CD8-positive, alpha-beta T cell (primary cell): ENCODE measurements at places on chromosomes 7 and 10.

DNA sequence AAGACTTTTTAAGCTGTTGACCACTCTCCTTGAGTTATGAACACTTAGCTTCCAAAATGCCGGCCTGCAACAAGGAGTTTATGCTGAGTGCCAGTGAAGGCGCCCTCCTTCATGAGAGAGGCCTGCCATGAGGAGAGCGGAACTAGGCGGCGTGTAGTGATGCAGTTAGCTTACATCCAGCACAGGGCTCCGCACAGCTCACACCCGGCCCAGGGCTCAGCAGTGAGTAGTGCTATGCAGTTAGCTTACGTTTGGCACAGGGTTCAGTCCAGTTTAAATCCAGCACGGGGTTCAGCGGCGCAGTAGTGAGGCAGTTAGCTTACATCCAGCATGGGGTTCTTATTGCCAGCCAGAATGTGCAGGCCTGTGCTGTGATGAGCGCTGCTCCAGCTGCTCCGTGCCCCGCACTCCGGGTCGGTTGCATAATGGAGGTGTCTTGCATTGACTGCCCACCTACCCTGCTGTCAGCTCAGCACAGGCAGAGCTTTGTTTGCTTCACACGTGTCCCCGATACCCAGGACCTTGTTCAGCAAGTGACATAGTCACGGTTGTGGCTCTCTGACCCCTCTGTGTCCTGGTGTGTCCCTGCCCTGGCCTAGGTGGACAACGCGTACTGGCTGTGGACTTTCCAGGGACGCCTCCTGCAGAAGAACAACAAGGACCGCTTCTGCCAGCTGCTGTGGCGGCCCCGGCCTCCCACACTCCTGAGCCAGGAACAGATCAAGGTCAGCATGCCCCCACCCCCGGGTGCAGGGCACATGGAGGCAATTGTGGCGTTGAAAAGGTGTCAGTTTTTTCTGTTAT is 21.9 kb downstream of the EIF3B start:
- DNase-seq = no peak

DNA sequence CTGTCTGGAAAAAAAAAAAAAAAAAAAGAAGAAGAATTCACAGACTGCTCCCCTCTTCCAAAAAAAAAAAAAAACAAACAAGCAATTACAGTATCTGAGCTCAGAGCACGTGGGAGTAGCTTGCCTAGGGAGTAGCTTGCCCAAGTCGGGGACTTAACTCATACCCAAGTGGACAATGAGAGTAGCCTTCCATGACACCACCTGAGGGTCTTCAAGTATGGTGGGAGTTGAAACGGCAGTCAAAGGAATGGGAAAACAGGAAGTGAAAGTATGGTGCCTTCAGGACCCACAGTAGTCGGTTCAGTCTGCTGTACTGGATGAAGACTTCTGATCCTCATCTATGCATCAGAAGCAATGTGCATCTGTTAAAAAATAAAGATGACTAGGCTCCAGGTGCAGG is 10.6 kb downstream of the VOPP1 start:
- DNase-seq = no peak

- DNase-seq = no peak
Measured at GRCh38 chr7:117674617-117675016, 194.8 kb downstream of the CFTR start.

DNA sequence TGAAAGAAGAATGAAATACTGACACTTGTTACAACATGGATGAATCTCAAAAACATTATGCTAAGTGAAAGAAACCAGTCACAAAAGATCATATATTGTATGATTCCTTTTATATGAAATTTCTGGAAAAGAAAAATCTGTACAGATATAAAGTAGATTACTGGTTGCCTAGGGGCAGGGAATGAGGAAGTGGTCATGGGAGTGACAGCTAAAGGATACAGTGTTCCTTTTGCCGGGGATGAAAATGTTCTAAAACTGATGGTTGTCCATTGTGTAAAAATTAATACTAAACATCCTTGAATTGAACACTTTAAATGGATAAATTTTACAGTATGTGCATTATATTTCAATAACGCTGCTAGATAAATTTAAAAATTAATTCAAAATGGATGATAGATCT is 25.1 kb downstream of the ALOX5 start:
- DNase-seq = no peak

- DNase-seq = no peak
Measured at GRCh38 chr7:83806538-83806937, 157.6 kb upstream of the SEMA3E start.

DNA sequence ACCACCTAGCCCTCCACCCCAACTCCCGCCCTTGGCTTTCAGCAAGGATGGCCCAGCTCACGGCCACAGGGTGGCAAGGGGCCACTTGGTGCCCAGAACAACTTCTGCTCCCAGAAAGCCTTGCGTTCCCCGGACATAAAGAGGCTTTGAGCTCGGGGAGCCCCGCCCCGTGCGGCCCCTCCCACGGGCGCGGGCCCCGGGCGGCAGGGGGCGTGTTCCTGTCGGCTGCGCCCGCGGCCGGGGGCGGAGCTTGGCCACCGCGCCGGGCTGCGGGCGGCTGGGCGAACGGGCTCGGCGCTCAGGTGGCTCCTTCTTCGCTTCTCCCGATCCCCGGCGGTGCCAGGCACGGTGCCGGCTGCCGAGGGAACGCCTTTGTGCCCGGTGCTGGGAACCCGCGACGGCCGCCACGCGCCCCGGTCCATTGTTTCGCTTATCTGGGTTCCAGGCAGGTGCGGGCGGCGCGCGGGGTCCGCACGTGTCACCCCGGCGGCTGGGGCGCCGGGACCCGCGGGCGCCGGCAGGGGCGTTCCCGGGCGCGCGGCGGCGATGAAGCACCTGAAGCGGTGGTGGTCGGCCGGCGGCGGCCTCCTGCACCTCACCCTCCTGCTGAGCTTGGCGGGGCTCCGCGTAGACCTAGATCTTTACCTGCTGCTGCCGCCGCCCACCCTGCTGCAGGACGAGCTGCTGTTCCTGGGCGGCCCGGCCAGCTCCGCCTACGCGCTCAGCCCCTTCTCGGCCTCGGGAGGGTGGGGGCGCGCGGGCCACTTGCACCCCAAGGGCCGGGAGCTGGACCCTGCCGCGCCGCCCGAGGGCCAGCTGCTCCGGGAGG is at the start of gene NFE2L3:
TSS of gene NFE2L3 (plus strand) at position 246 of the 829 bp plus-strand sequence. CDS start at position 547, 301 bp downstream.
- peak; percentile 90 for DNase-seq

GRCh38 chr10:113480851-113481502 is 71.9 kb upstream of the HABP2 start:
- no peak for DNase-seq

GRCh38 chr7:80731281-80731680 is 92.8 kb downstream of the CD36 start:
- DNase-seq = no peak

GRCh38 chr10:15864419-15864818 is 4.1 kb upstream of the MINDY3 start:
- no peak for DNase-seq

DNA sequence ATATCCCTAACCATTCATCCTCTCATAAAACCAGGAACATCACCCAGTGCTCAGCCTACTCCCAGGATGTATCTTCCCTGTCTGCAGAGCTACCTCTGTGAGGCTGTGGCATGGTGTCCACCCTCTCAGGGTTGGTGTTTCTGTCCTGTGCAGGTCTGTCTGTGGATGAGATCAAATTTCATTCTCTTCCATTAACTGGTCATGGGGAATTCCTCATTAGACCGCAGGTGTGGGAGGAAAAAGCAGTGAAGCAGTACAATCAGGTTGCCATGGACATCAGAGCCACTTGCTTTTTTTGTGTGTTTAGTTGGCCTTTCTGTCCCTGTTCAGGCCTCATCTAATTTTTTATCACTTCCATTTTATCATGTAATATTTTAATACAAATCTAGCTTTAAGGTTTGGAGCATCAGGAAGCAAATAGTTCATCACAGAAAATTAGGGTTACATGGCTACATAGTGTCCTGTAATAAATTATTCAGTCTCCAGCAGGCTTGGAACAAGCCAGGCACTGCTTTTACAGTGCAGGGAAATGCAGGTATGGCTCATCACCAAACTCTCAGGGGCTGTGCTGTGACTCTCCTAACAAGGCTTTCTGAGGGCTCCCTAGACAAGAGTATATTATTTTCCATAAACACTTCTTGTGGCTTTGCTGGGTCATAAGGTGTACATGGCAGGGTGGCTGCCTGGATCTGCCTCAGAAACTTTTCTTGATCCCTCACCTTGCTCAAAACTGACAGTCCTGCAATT is 594.9 kb upstream of the IGFBP3 start:
- DNase-seq = no peak

- no peak for DNase-seq
Measured at GRCh38 chr10:48589266-48589665, 15.6 kb downstream of the ARHGAP22 start.

GRCh38 chr10:81216949-81217348 is 658.0 kb upstream of the NRG3 start:
- DNase-seq = no peak

DNA sequence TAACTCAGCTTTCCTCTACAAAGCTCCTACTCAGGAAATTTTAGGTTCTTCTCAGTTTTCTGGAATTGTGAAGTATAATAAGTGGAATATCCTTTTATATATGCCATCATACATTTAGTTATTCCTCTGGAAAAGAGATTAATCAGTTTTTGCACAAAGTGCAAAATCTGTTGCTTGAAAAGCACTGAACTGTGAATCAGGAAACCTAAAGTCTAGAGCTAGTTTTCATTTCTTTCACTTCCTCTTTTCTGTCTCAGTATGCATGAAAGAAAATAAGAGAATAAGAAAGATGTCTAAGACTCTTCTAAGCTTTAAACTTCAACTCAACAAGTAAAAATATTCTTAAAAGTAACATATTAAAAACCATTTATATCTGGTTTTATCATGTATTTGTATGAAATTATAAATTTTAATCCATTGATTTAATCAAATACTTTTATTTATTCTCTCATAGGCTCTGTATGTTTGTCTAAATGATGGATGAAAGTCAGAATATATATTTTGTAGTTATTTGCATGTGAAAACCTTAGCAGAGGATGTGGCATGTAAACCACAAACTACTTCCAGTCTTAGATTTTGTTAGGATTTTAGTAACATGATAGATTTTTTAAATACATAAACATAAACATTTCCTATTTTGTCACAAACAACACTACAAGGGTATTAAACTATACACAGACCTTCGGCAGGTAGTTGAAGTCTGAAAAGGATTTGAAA is 1073.0 kb downstream of the XPNPEP1 start:
- DNase-seq = no peak

GRCh38 chr7:44134943-44135628 is 6.0 kb downstream of the MYL7 start:
- no peak for DNase-seq
